ENCODE measurements at places on chromosomes 7 and 10.

- no peak for DNase-seq
Observed at GRCh38 chr7:116994611-116995010, 41.3 kb downstream of the ST7 start.

DNA sequence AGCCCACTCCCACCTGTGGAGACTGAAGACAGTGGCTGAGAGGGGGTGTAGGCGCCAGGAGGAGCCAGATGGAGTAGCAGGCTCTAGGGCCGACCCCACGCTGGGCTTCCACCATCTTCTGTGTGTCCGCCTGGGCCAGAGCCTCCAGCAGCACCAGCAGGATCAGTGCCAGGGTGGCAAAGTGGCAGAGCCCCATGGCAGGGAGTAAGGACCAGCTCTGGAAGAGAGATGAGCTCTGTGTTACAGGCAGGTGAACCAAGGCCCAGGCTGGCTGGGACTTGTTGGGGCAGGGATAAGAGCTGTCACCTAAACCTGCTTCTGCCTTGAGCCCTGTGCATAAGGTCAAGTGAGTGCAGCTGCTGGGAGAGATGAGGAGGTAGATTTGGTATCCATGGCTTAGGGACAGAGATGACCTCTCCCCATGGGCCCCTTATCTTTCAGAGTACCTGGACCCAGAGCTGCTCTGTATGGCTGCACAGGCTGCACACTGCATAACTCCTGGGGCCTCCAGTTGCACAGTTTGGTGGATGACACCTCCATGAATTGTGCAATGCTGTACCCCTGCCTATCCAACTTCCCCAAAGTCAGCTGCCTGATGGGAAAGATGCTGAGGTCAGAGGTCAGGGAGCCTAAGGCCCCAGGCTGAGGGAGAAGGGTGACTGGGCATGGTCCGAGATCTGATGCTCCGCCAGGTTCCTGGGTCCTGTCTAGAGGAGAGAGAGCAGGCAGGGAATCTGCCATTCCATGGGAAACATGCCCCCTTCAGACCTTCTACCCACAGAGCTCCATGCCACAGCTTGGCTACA, 7.4 kb upstream of the SAMD8 start:
- DNase-seq: no peak

DNA sequence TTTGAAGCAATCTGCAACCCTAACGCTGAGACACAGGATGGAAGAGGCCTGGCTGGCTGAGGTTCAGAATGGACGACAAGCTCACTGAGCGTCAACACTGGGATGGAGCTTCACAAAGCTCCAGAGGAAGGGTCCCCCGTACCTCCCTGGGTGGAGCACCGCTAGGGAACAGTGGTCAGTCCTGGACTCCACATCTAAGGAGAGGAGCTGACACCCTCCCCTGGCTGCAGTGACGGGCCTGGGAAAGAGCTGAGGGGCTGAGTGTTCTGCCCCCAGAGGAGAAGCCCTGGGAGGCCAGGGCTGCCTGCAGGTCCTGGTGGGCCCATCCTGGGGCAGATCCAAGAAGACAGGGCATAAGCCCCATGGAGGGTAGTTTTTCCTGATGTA, 146.2 kb downstream of the ARHGAP22 start:
- no peak for DNase-seq

GRCh38 chr7:121079425-121080169, 91.1 kb downstream of the CPED1 start:
- no peak for DNase-seq

DNA sequence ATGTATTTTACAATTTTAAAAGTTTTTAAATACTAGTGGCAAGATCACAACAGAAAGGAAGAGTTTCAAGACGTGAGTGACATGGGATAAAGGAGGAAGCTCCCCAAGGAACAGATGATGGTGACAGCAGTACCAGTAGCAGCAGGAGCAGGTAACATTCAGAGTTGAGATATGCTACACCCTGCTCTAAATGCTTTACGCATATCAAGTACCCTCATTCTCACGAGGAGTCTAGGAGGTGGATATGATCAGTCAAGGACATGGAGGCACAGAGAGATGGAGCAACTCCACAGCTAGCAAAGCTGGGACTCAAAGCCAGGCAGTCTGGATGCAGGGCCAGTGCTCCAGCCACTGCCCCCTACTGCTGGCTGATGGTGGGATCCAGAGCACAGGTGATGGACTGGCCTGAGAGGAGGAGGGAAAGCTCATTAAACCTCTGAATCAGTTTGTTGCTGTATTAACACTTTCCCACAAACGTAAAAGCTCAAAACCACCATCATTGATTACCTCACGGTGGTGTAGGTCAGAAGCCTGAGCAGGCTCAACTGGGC, 17.5 kb downstream of the RP9 start:
- no peak for DNase-seq
